ENCODE measurements at places on chromosomes 6 and 20.

DNA sequence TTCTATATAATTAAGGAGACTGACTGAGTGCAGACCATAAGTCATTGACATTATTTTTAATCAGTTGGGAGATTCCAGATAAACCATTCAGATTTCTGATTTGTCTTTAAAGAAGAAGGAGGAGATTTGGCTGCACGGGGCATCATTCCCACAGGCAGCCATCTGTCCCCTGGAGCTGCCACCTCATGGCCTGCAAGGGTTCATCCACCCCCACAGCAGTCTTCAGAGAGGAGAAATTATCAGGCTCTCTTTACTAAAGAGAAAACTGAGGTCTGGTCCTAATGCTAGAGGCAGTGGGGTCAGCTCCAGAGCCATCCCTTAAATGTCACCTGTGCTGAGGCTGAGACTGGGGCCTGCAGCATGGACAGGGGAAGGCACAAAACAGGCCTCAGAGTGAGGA lies 501.3 kb upstream of the SULF2 start:
- no peak for DNase-seq

DNA sequence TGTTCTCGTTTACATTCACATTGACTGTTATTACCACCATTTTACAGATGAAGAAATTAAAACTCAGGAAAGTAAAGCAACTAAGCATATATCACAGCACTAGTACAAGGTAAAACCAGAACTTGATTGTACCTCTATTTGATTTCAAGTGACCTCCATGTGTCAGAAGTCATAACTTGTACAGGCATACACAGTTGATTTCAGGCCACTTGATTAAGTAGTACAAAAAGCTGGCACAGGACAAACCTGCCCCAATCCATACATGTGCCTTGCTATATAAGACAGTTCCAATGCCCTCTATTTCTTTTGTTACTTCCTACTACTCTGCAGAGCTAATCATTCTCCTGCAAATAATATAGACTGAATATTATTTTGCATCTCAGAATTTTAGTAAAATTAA lies 58.8 kb upstream of the VGLL2 start:
- DNase-seq: no peak

- no peak for DNase-seq
Observed at GRCh38 chr6:24692848-24693592, 25.9 kb downstream of the C6orf62 start.

DNA sequence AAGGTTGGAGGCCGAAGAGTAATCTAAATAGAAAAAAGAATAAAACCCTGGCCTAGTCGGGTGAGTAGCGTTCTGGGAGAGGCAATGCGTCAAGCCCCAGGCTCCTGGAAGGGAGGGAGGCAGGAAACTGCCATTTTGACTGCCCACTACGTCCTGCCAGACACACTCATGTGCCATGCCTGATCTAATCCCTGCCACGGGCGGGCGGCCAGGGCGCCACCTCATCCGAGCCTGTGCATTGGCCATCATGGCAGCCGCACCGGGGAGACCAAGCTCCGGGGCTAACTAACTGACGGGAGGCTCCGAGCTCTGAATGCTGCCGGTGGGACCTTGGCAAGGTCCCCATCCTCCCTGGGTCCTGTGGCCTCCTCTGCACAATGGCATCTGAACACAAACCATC lies 68.8 kb downstream of the INSM1 start:
- no peak for DNase-seq

GRCh38 chr6:45447005-45447404 lies 69.3 kb upstream of the SUPT3H start:
- no peak for DNase-seq

DNA sequence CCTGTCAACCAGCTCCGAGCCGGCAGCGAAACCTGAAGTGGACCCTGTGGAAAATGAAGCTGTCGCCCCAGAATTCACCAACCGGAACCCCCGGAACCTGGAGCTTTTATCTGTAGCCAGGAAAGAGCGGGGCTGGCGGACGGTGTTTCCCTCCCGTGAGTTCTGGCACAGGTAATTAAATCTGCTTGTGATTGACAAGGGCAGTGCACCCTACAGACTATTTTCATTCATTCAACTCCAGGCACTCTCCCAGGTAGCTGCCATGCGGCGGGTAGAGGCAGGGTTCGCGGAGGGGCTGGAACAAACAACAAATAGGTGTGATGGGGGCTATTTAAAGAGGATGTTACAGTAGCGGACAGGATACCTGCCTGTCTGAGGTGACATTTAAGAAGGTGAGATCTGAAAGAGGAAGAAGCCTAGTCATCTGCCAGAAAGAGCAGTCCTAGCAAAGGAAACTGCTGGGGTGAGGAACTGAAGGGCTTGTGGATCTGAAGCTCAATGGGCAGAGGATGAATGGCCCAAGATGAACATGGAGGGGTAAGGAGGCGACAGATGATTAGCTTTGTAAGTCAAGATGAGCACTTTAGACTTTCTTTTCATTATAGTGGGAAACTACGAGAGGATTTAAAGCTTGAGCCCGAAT lies 810 bp downstream of the MRPL18 start:
- peak; percentile 30 for DNase-seq

DNA sequence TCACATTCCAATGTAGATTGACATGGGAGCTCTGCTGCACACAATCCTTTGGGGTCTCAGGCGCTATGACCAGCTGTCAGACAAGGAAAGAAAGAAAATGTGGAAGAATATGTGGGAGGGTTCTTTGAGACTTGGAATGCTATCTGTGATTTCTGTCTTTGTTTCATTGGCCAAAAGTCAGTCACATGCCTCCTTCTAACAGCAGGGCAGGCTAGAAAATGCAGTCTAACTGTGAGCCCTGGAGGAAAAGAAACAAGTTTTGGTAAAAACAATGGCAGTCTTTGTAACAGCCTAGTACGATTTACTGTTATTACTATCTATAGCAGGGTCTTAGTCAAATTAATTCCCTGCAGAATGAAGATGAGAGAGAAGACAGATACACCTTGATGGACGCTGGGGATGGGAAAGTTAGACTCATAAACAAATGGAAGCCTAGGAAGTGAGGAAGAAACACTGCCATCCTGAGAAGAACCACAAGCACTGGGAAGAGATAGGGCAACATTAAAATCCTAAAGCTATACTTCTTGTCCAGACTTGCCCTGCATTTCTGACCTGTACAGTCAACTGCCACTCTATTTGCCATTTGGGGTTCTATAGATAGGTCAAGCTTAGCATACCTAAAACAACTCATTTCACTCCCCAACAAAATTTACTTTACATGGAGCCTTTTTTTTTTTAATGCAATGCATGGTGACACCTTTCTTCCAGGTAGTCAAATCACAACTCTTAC lies 833.0 kb downstream of the KIF16B start:
- no peak for DNase-seq

- no peak for DNase-seq
Observed at GRCh38 chr20:4671015-4671414, 50.7 kb upstream of the PRND start.

GRCh38 chr6:53333439-53334408 lies 15.0 kb downstream of the ELOVL5 start:
- no peak for DNase-seq

- no peak for DNase-seq
Observed at GRCh38 chr6:125792172-125792571, 1.4 kb downstream of the NCOA7 start.

DNA sequence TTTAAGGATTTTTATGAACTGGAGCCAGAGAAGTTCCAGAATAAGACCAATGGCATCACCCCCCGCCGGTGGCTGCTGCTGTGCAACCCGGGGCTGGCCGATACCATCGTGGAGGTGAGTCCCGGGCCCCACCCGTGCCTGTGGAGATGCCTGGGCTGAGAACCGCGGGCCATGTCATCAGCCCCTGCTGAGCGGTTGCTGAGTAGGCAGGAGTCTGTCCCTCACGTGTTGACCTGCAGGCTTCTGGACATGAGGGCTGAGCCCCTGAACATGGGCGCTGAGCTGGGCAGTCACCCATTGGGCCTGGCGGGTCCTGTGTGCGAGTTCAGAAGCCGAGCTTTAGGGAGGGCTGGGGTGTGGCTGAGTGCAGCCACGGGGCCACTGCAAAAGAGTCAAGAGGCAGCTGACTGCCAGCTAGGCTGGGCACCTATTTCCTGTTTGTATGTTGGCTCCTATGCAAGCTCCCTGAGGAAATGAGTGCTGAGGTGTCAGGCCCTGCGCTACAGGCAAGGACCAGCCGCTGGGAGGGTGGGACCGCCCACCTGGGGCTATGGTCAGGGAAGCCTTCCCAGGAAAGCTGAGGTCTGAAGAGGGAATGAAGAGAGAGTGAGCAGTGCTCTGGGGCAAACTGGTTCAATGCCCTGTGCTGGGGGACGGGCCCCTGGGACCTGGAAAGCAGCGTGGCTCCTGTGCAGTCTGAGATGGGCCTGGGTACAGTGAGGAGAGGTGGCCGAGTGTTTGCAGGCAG lies 34.3 kb downstream of the PYGB start:
- no peak for DNase-seq
